NCI-H774 (cell line): ENCODE measurements at places on chromosomes 16 and 17.

DNA sequence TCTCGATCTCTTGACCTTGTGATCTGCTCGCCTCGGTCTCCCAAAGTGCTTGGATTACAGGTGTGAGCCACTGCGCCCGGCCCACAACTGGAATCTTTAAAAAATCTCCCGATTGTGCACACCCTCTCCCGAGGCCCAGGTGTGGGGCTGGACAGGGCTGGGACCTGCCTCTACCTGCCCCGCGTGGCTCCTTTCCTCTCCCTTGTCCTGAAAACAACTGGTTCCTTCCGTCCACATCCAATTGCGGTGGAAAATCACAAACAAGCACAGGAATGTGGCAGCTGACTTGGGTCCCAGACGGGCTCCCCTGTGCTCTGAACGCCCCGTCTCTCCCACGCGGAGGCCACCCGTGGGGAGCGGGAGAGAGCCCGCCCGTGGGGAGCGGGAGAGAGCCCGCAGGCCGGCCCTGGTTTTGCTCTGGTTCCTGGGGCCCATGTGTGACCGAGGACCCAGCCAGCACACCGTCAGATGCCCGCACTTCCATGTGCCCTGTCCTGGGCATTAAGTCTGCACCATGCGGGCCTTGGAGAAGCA lies 3.0 kb upstream of the TMEM204 start:
- no peak for DNase-seq

- no peak for DNase-seq
These were observed 1.9 kb upstream of the MMP28 start for GRCh38 chr17:35797370-35797769.

DNA sequence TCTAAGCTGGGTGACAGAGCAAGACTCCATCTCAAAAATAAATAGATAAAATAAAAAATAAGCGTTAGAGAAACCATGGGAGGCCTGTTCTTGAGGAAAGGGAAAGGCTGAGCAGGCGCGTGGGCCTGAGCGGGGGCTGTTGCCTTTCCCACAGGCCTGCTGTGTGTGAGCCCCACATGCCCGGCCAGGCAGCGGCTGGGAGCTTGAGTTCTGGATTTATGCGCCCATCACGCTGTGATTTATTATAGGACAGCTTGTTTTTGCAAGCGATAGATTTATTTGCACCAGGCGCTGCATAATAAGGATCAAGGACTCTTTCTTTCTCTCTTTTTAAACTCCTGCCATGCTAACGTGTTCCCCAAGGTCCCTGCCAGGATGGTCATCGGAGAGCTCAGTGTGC lies 14.8 kb upstream of the WFDC1 start:
- no peak for DNase-seq

DNA sequence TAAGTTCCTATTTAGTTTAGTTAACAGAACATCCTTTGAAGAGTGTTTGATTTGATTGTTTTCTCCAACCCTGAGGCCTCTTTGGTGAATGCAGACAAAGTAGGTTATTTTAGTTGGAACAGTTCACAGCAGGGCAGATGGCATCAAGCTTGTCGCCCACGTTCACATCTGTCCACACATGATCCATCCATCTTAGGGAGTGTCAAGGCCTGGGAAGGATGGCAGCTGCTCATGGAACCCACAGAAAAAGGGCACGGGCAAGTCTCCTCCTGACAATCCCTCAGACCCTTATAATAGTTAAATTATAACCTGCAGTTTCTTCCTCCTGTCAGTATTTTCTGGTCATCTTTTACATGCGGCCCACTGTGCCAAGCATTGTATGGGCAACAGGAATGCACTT lies 60.2 kb downstream of the KNOP1 start:
- DNase-seq = no peak

DNA sequence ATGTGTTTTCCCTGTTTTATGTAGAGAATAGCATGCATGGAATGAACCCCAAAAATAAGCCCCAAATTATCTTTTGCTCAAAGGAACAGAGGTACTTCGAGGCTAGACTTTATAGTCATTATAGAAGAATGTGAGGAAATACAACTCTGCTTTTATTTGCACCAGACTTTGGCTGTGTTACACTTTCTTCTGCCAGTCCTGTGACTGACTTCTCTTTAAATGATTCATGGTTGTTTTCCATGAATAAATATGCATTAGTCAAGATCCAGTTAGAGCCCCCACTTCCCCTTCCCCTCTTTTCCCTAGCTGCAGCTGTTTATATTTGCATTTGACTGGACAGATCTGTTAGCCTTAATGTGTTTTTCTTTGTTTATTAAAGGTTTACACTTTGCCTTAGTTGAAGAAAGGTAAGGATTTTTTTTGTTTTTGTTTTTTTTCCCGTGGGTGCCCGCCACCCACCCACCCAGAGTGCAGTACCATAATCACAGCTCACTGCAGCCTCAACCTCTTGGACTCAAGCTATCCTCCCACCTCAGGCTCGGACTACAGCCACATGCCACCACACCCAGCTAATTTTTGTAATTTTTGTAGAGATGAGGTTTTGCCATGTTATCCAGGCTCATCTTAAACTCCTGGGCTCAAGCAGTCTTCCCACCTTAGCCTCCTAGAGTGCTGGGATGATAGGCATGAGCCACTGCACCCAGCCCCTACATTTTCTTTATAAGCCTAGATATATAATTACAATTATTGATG lies 152.6 kb downstream of the CYB561 start:
- DNase-seq = no peak

GRCh38 chr17:75720656-75721462 lies at the start of gene ITGB4:
Gene ITGB4, plus strand, starts transcription at chr17:75721459. Its CDS starts 3,245 bp downstream, at chr17:75724704.
- peak; percentile 54 for DNase-seq

DNA sequence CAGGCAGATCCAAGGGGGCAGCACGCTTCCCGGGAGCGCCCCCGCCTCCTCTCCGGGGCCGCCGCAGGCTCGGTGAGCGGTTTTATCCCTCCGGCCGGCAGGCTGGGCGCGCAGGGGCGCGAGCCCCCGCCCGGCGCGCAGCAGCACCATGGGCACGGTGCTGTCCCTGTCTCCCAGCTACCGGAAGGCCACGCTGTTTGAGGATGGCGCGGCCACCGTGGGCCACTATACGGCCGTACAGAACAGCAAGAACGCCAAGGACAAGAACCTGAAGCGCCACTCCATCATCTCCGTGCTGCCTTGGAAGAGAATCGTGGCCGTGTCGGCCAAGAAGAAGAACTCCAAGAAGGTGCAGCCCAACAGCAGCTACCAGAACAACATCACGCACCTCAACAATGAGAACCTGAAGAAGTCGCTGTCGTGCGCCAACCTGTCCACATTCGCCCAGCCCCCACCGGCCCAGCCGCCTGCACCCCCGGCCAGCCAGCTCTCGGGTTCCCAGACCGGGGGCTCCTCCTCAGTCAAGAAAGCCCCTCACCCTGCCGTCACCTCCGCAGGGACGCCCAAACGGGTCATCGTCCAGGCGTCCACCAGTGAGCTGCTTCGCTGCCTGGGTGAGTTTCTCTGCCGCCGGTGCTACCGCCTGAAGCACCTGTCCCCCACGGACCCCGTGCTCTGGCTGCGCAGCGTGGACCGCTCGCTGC lies 832 bp downstream of the CDK5R1 start:
- no peak for DNase-seq

DNA sequence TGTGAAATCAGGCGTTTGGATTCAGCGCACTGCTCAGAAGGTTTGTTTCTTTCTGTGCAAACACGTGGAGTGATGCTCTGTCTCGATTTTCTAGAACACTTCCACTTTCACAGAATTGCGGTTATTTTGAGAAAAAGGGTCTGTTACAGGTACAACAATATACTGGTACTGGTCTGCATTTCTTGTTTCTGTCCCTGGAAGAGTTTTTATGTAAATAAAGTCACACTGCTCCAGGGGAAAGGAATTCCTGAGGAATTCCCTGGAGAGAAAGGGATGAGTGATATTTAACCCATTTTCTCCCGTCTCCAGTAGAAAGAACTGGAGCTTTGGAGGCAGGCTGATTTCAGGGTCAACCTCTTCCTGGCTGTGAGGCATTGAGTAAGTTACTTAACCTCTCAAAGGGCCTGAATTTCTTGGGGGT lies 16.2 kb upstream of the RMI2 start:
- DNase-seq = no peak

GRCh38 chr17:48055531-48056245 lies 7.5 kb downstream of the NFE2L1 start:
- no peak for DNase-seq

- no peak for DNase-seq
These were observed 78.9 kb downstream of the CMIP start for GRCh38 chr16:81523387-81524115.

- no peak for DNase-seq
These were observed 4.9 kb downstream of the SLFN14 start for GRCh38 chr17:35555691-35556090.

DNA sequence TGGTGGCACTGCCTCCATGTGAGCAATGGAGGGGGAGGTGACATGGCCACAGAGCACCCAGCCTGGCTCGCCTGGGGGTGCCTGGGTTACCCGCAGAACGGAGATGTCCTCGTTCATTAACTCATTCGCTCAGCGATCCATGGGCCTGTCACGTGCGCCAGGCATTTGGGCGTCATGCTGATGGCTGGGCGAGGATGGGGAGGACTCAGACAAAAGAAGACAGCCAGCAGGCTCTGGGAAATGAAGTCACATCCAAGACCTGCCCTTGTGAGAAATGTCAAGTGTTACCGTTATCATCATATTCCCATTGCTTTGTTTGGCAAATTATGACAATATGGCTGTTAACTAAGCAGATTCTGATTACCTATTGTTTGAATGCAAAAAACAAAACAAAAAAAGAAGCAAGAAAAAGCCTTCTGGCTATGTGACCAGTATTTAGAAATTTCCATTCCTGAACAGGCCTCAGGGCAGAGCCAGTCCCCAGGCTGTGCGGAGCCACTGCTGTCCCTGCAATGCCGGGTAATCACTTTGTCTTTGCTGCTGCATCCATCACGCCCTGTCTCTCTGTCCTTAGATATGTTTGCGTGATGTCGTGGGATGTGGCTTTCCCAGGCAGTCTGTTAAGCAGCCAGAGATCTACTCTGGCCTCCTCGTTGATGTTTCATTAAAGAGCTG lies 57.9 kb downstream of the CMIP start:
- no peak for DNase-seq

DNA sequence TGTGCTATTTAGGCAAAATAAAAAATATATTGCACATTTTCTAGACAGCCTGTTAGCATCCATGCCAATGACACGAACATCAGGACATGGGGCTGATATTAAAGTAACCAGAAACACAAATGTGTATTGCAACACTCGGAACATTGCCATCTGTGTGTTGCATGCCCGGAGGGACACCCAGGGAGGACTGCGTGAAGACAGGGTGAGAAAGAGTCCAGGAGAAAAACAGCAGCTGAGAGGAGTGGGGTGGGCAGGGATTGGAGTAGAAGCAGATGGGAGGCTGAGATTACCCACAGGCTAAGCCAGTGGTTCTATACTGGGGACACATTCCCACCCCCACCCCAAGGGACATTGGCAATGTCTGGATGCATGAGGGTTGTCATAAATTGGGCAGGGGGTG lies 114.8 kb downstream of the GRIN2A start:
- DNase-seq = no peak
